COR-L47 (cell line): ENCODE measurements at places on chromosomes 6 and 20.

DNA sequence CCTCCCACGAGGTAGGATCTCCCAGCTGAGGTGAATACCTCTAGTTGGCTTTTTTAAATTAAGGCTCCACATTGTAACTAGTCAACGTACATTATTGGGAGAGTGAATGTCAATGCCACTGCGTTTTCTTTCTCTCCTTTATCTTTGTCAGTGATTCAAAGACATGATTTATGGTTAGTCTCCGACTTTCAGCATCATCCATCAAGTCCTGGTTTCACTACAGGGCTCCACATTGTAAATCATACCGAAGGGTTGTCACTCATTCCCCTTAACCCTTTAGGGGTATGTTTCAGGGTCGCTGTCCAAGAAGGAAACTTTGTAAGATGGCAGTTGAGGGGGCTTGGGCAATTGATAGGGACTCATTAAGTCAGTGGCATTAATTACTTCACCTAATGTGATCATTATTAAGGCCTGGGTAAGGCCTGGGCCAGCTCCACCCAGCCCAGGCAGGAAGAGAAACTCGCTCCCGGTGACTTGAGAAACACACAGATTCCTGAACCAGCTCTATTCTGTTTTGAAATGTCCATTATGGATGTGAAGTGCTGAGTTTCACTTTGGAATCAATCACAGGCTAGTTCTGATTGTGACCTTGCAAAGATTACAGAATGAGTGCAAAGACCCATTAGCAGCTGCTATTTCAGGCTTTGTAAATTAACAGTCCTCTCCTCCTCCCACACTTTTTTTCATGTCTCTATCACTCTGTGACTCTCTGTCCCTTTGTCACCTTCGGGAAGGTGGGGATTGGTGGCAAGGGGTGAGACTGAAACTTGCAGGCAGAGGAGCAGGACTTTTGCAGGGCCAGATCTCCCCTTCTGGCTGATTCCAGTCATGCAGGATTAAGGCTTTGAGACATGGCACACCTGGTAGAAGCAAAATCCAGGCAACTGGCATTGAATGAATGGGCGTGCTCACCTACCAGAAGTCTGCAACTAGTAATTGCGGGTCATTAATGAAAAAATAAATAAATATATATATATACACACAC, 222.4 kb downstream of the TSHZ2 start:
- no peak for DNase-seq

DNA sequence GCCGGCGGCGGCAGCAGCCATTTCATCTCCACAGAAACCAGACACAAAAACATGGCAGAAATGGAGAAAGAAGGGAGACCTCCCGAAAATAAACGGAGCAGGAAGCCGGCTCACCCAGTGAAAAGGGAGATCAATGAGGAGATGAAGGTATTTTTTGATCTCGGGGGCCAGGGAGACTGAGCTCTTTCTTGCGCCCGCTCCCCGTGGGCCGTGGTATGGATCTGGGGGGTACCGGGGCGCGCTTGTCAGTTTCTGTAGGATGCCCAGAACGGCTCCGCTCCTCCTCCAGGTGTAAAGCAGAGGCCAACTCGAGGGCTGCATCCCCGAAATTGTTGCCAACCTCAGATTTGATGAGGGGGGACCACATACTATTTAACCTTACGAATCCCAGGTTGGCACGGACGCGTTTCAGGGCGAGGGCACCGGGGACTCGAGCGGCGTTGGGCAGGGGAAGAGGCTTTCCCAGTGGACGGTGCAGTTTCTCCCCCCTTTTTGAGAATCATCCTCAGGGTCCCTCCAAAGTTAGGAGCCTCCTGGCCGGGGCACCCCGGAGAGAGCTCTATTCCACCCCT, 735 bp downstream of the SOBP start:
- DNase-seq, result no peak

- DNase-seq, result no peak
These were observed 57.8 kb downstream of the PPP1R3G start for GRCh38 chr6:5142915-5143314.

- no peak for DNase-seq
These were observed 67.4 kb downstream of the RWDD2A start for GRCh38 chr6:83260577-83260976.

- no peak for DNase-seq
These were observed 772.8 kb upstream of the GJE1 start for GRCh38 chr6:141359953-141360352.

GRCh38 chr6:137868721-137869548, 1.9 kb downstream of the TNFAIP3 start:
- no peak for DNase-seq

- no peak for DNase-seq
These were observed 447.4 kb downstream of the PKHD1 start for GRCh38 chr6:51640021-51640420.
